ENCODE measurements at places on chromosomes 7 and 10. TPM values are rescaled to one million over a fixed set of nuclear protein-coding genes. Genes with fewer than 3 reads are reported as not detected.

Gene GBX1
- 0.30 TPM for total RNA-seq

Gene NUTM2A
- total RNA-seq: 0.59 TPM

Gene TDRD1
- 0.20 TPM for total RNA-seq

Gene UPP1
- total RNA-seq: 3.2 TPM

Gene PRKCQ
- total RNA-seq: 2.7 TPM

Gene HABP2
- total RNA-seq: not detected

All from skin of body (tissue), 3 donors.